ENCODE measurements at places on chromosomes 3 and 15.

- no peak for DNase-seq
Measured at GRCh38 chr3:98797905-98798304, 34.8 kb downstream of the ST3GAL6 start.

DNA sequence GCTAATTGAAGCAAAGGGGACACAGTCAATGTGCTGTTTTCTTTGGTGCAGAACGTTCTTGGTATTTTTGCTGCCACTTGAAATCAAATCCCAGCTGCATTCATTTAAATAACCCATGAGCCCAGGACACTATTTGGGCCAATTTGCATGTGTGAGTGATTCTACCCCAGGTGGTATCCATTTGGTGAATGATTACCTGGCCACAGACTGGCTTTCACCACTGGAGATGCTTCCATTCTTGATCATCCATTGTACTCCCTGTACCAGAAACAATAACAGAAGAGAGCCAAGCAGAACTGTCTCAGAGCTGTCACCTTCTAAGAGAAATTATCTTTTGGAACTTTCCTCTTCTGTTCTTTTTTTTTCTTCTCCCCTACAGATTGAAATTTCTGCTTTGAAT, 139.7 kb upstream of the RARB start:
- no peak for DNase-seq

GRCh38 chr3:25665315-25666280, 891 bp upstream of the TOP2B start:
- no peak for DNase-seq

DNA sequence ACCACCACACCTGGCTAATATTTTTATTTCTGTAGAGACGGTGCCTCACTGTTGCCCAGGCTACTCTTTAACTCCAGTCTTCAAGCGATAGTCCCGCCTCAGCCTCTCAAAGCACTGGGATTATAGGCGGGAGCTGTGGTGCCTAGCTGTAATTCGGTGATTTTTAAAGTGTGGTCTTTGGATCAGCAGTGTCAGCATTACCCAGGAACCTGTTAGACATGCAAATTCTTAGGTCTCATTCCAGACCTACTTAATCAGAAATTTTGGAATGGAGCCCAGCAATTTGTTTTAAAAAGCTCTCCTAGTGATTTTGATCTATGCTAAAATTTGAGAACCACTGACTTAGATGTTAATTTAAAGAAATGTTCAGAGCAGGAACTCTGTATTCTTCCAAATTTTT, 51.9 kb downstream of the GOLM2 start:
- no peak for DNase-seq

- no peak for DNase-seq
Measured at GRCh38 chr3:181794011-181794790, 82.5 kb downstream of the SOX2 start.

DNA sequence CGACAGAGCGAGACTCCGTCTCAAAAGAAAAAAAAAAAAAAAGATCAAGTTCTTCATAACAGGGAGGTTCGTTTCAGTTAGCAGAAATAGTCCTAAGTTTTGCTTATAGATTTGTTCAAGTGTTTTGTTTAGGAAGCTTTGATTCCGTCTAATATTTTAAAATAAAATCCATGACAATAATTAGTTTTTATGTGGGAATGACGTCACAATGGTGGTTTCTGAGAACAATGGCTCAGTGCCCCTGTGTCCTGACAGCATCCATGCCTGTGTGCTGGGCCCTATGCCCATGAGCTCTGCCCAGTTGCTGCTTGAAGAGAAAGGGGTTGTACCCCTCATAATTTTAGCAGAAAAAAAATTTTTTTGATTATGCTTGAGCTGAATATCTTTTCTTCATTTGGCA, 134.0 kb downstream of the SST start:
- DNase-seq = no peak

GRCh38 chr15:85973584-85974347, 105.9 kb upstream of the AGBL1 start:
- DNase-seq = no peak

DNA sequence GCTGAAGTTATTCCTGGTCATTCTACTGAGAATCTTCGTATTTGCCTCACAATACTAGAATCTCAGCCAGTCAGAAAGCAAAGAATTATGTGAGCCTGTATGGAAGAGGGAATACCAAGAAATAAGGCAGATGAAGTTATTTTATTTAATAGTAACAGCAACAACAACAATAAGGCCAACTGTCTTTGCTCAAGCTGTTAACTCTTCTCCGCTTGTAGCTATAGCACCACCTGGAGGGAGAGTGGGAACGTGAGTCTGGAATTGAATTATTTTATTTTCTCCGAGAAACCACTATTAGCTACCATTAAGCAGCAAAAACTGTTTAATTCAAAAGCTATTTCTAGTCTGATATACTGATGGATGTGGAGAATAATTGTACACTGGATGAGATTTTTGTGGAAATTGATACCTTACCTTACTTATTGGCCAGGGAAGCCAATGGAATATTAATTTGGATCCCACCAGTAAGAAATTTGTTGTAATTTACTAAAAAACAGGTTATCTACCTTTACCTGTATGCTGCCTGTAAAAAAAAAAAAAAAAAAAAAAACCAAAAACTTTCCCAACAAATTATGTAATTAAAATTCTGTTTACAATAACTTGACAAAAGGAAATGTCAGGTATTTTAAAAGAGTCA, 50.1 kb downstream of the CALML4 start:
- DNase-seq = no peak

- DNase-seq = no peak
Measured at GRCh38 chr15:40590667-40591050, 3.4 kb upstream of the KNL1 start.

- DNase-seq = no peak
Measured at GRCh38 chr3:108177536-108177935, 44.7 kb downstream of the IFT57 start.

- DNase-seq = no peak
Measured at GRCh38 chr15:85702321-85703101, 92.2 kb downstream of the KLHL25 start.

- DNase-seq = no peak
Measured at GRCh38 chr15:63350178-63350621, 31.4 kb downstream of the CA12 start.

- DNase-seq = no peak
Measured at GRCh38 chr15:65305150-65305758, 777 bp downstream of the RNU5B-1 start.

GRCh38 chr3:51382076-51382745, 2.9 kb upstream of the MANF start:
- DNase-seq = no peak

DNA sequence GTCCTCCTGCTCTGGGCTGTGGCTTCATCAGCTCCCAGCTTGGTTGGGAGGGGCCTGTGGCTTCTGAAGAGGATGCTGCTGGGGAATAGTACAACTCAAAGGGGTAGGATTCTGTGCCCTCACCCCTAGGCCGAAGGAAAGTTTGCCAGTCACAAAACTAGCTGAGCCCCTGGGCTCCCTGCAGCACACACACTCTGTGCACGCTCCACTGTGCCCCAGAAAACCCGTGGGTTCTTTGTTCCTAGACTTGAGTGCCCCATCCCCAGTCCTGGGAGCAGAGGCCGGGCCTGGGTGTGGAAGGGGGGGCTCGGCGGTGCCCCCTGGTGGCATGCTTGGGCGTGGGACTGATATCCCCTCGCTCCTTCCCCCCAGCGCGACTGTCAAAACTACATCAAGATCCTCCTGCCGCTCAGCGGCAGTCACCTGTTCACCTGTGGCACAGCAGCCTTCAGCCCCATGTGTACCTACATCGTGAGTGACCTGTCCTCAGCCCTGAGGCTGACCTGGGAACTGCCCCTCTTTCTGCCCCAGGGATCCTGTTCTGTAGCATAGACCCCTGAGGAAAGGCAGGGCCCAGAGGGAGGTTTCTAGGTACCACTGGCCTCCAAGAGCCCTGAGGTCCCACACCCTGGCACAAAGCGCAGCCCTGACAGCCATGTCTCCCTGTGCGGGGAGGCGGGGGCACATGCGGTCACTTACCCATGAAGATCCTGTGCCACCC, 14.2 kb downstream of the CIB1 start:
- no peak for DNase-seq

DNA sequence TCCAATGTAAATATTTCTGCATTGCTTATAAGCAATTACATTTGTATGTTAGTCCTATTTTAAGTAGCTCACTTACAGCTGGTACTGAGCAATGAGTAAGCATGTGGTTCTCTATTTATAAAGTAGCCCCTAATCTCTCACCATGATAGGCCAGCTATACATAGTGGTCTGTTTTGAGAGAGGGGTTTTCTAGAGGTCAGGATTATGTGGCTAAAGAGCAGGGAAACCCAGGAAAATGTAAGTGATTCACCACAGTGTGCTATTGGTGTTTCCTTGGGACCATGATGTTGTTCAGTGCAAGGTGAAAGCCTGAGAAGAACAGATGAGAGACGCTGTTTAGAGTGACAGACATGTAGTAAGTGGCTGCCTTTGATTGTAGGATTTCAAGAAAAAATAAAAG, 26.4 kb downstream of the RBMS3 start:
- DNase-seq = no peak

All from activated naive CD4-positive, alpha-beta T cell treated with anti-CD3 and anti-CD28 coated beads, Interleukin-2, amount 50 U/mL, for 72 hours (primary cell).